ENCODE measurements at places on chromosomes 7 and 10.

DNA sequence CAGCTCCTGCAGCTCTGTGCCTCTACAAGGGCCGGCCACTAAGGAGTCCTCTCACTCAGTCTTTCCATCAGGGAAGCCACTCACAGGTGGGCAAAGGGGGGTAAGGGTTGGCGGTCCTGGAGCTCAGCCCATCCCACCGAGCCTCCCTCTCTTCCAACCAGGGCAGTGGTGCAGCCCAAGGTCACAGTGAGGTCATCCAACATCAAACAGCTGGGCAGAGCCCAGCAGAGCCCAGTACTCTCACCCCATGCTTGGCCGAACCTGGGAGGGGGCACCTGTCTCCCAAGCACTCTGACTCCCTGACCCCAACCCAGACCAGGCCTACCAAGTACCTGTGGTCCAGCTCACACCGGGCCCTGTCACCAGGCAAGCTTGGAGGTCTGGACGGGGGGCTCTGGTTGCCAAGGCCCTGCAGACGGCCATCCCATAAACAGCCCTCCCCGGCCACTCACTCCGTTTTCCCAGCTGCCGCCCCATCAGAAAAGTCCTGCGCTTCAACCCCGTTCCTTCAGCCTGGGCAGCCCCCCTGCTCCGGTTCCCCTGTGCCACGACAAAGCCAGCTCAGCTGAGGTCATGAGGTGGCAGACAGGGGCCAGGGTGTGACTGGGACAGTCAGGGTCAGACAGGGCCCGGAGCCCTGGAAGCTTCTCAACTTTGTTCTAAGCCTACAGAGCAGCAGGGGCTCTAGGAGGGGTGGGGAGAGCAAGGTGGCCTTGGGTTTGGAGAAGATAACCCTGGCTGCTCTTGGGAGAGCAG is 27.5 kb downstream of the PDGFA start:
- no peak for DNase-seq

- DNase-seq, result no peak
These were observed 293.5 kb downstream of the GPAM start for GRCh38 chr10:111890046-111890445.

DNA sequence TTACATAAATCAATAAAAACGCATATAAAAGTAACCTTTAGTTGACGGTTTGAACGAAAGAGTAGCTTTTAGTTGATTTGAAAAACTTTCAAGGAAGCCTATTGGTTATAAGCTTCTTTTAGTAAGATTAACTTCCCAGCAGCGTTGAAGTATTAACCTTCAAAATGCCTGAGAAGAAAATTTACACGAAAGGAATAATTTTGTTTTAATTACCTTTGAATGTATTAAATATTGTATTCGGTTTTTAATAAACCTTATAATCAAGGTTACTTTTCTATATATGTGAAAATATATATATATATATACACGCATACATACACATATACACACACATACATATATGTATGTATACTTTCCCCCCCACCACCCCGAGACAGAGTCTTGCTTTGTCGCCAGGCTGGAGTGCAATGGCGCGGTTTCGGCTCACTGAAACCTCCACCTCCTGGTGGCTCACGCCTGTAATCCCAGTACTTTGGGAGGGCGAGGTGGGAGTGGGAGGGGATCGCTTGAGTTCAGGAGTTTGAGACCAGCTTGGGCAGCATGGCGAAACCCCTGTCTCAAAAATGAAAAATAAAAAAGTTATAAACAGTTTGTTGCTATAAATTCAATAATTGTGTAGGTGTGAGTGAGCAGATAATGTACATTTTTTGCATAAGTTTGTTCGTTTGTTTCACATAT is 57.6 kb upstream of the EZH2 start:
- DNase-seq, result peak; percentile 83

GRCh38 chr10:99920901-99921300 is 88.8 kb downstream of the DNMBP start:
- DNase-seq, result no peak

DNA sequence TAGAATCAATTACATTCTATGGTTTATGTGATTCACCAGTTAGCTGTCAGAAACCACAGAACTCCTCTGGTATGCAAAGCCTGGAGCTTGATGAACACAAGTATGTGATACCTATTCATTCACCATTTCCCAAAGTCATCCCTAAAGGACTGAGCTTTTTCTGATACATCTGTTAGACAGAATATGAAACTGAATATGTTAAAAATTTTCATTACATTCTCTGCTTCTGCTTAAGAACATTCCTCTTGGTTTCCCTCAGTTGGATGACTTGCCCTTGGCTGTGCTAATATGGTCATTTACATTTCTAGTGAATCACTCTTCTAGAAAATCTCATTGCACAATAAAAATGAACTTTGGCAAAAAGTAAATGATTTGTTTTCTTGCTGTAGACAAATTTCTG is 10.8 kb upstream of the PON1 start:
- no peak for DNase-seq

DNA sequence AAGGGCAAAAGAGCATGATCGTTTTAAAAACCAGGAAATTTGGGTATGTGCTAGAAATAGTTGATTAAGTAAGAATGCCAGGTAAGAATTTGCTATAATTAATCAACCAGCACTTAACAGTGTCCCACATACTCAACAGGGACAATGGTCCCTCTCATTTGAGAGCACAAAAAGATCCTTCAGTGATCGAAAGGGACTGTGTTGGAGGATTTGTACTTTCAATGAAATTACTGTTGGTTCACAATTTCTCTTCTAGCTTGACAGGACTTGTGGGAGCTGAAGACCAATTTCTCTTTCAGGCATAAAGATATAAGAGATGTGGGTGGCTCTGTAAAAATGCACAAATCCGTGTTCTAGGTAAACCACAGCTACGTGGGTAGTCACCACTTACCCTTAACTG is 12.5 kb upstream of the PLEKHS1 start:
- no peak for DNase-seq

DNA sequence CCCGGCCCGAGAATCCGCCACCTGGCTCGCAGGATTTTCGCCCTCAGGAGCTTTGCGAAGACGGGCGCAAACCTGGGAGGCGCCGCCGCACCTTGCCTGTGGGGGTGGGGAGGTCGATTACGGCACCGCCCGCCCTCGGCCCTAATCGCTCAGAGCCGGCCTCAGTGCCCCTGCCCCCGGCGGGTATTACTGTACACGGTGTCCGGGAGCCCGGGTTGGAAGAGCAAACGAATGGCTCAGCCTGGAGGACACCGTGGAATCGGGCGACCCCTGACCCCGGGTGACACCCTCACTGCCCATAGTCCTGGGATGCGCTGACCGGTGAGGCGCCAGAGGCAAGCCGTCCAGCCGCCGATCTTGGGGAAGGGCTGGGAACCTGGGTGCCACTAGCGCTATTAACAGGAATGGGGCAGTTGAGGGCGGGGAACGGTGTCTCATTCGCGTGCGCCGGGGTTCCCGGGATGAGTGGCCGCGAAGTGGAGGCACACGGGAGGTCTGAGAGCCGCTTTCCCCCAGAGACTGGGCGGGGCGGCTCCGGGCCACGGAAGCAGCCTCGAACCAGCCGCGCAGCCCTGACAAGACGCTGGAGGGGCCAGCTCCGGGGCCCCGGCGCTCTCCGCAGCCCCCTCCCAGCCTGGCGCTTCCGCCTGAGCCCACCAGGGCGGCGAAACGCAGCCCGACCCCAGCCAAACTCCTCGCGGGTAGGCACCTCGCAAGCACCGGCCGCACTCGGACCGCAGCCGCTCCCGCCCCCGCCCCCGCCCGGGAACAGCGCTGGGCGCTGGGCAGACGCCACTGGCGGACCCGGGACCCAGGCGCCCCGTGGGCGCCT is 167.5 kb downstream of the NRF1 start:
- DNase-seq, result no peak

- DNase-seq, result no peak
These were observed 22.9 kb upstream of the GRB10 start for GRCh38 chr7:50805447-50806125.

DNA sequence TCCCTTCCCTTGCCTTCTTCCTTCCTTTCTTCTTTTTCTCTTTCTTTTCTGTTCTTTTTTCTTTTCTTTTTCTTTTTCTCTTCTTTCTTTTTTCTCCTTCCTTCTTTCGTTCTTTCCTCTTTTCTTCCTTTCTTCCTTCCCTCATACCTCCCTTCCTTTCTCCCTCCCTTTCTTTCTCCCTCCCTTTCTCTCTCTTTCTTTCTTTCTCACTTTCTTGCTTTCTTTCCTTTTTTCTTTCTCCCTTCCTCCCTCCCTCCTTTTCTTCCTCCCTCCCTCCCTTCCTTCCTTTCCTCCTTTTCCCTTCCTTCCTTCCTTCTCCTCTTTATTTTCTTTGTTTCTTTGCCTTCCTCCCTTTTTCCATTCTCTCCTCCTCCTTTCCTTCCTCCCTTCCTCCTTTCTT is 96.3 kb downstream of the POM121L12 start:
- no peak for DNase-seq

DNA sequence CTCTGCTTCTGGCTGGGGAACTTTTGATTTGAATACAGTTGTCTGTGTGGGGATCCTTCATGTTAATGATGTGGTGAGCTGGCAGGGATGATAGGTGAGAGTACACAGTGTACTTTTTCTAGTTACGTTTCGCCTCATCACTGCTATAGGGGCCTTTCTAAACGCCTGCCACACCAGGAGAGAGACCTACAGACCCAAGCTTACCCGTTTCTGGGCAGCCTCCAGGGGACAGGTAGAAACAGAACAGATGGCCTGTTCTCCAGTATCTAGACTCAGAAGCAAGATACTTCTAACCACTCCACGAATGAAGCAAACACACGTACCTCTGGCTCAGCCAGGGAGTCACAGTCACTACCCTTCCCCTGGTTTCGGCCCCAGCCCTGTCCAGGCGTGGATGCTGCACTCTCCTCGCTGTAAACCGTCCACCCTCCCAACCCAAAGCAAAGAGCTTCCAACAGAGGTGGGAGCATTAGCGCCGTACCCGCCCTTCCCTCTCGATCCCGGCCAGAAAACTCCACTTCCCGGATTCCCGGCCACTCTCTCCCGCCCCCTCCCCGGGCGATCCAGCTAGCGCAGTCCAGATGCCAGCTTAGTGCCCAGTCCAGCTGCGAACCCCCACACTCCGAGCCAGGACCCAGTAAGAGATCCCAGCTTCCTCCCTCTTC is 1.2 kb downstream of the CCDC6 start:
- DNase-seq, result no peak

GRCh38 chr10:118742032-118742431 is 12.7 kb downstream of the CACUL1 start:
- DNase-seq, result no peak

All from activated naive CD4-positive, alpha-beta T cell treated with anti-CD3 and anti-CD28 coated beads, Interleukin-2, amount 10 ng/mL, durations not matched to agents 7 days and 5 days (primary cell).